Stimulated activated CD8-positive, alpha-beta memory T cell treated with anti-CD3 and anti-CD28 coated beads, Interleukin-12 subunit alpha, Interleukin-12 subunit beta, amount 100 ng/mL, for 1 hour (primary cell): ENCODE measurements at places on chromosomes 6 and 20.

DNA sequence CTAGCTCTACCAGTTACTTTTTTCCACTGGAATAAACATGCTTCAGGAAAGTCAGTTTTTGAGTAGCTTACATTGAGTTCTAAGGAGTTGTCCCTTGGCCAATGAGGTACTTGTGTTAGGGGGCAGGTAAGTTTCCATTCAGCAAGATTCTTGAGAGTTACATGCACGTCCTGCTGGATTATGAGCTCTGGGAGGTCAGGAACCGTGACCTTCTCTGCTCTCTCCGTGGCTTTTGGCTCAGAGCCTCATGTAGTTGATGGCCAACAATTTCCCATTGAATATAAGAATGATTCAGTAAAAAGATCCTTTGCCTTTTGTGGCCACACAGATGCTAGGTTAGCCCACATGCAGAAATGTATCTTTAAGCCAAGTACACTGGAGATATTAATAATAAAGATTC lies 181.8 kb upstream of the RALGAPA2 start:
- DNase-seq: no peak

GRCh38 chr6:83309344-83309743 lies 116.2 kb downstream of the RWDD2A start:
- DNase-seq: no peak

- no peak for DNase-seq
Observed at GRCh38 chr20:21202259-21202658, 76.4 kb downstream of the KIZ start.

GRCh38 chr20:51833326-51833725 lies 31.0 kb upstream of the SALL4 start:
- no peak for DNase-seq

- no peak for DNase-seq
Observed at GRCh38 chr20:14712302-14712739, 374.9 kb upstream of the FLRT3 start.

DNA sequence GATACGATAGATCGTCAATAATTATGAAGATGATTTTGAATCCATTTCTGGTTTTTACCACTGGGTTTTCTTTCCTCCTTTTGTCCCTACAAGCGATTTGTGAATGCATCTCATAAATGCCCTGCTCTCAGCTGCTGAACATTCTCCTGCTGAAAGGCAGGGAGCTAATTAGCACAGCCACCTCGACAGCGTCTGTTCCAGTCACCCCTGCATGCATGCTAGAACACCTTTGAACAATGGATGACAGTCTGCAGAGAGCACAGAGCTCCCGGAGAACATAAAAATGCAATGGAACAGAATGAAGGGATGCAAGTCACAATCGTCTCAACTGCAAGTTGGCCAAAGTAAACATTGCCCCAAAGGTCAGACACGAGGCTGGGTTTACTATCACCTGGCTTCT lies 105.8 kb downstream of the SLC35B3 start:
- no peak for DNase-seq

DNA sequence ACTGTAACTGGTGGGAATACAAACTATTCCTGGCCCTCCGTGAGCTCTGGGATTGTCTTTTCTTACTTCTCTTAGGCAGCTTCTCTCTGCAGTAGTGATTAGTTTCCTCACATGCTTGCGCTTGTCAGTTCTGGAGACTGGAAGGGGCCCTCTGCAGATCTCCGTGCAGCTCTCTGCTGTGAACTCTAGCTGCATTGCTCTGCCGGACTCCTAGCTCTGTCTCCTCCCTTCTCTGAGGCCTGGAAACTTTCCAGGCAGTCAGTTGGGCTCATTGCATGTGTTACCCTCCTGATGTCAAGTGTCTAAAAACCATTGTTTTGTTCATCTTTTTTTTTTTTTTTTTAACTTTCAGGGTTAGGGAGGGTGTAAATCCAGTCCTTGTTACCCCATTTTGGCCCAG lies 102.3 kb downstream of the CTNNBL1 start:
- DNase-seq: no peak

DNA sequence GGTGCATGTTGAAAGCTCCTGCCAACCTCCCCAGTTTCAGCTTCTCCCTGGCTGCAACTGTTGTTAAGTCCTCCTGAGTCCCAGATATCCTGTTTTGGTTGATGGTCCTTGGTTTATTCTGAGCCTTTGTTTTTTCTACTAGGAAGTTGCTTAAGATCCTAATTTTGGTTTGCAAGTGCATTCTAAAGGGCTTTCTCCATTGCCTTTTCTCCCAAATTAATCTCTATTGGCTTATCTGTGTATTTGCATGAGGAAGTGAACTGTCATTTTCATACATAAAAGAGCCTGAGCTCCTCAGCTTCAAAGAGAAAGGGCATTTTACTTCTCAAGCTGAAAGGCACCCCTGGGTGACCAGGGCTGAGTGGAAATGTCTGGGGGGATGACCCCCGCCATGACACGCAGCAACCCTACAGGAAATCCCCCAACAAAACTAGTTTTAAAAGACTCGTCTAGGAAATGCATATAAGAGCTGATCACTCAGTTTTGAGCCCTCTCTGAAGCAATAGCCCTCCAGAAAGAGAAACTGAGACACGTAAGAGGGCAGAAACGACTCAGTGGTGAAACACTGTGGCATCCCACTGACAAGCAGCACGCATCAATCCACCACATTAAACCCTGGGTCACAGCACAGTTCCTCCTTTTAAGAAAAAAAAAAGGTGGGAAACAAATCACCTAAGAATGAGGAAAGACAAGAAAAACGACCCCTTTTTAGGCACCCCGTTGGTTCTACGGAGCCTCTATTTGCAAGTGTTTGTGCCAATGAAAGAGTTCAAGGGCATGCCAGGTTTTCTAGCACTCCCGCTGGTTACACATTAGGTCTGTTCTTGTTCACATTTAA lies 140.9 kb downstream of the THBS2 start:
- no peak for DNase-seq

- DNase-seq: no peak
Observed at GRCh38 chr6:143967706-143968376, 40.2 kb downstream of the PLAGL1 start.

GRCh38 chr6:36777801-36778200 lies 61.4 kb downstream of the CPNE5 start:
- no peak for DNase-seq

DNA sequence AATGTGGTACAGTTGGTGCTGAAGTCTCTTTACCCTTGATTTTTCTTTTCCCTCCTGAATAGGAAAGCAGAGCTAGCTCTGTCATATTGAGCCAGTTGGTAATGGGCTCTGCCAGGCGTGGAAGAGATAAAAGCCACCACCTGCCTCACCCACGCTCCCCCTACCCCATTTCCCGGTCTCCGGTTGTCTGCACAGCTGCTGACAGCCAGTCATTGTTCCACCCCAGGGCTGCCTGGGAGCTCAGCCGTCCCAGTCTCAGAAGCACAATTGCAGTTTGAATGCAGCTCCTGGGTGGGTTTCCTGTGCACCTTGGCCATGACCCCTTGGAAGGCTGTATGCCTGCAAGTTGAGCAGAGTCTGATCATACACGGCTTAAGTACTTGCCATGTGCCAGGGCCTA lies 675.2 kb upstream of the FLRT3 start:
- no peak for DNase-seq

- no peak for DNase-seq
Observed at GRCh38 chr6:118574051-118574865, 26.2 kb downstream of the PLN start.

GRCh38 chr6:5082487-5083306 lies 2.4 kb upstream of the PPP1R3G start:
- no peak for DNase-seq

GRCh38 chr6:150800674-150801314 lies 64.7 kb upstream of the MTHFD1L start:
- no peak for DNase-seq

DNA sequence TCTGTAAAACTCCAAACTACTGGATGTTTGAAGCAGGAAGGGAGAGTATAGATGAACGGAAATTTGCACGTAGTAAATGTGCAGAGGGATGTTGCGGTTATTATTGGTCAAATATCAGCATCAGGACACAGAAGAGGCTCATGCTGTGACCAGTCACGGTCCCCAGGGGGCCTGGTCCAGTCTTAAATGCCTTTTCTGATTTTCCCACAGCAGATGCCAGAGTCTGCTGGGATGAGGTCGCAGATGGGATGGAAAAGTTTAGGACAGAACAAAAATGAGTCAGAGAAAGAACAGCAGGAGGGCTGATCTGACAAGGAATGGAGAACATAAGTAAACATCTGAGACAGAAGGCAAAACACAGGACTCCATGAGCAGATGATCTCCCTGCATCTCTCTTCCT lies 11.7 kb upstream of the SIRPG start:
- DNase-seq: no peak

- DNase-seq: no peak
Observed at GRCh38 chr6:52995913-52996645, 995 bp upstream of the GSTA4 start.

- no peak for DNase-seq
Observed at GRCh38 chr6:6420107-6420506, 99.6 kb upstream of the F13A1 start.

GRCh38 chr20:15763366-15763765 lies 809.9 kb downstream of the KIF16B start:
- DNase-seq: no peak

GRCh38 chr20:17858450-17859001 lies 110.1 kb downstream of the SNX5 start:
- no peak for DNase-seq

DNA sequence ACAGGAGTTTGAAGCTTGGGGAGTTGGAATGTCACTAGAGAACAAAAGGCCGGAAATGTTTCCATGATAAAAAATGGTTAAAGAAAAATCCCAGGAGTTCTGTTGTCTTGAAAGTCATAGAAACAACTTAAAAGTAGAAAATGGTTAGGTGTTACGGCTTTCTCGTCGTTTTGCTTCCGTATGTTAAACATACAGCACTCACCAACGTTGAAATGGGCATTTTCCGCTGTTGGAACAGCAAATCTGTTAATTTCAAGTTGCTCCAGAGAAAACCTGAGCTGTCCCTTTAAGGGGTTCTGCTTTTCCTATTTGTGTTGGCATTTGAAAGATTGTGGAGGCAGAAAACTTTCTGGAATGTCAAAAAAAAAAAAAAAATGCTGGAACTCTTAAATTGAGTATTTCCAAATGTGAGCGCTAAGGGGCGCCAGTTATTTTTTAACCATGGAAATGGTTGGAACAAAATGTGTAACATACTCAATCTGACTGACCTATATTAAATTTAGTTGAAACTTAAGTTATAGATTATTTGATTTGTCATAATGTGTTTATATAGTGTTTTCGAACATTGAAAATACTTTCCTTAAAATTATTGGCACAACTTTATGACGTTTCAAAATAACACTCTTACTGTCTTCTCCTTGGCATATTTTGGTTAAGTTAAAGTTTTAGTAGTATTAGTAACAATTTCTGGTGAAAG lies 2.2 kb downstream of the QKI start:
- no peak for DNase-seq

GRCh38 chr6:107321793-107322192 lies 137.6 kb downstream of the PDSS2 start:
- no peak for DNase-seq

DNA sequence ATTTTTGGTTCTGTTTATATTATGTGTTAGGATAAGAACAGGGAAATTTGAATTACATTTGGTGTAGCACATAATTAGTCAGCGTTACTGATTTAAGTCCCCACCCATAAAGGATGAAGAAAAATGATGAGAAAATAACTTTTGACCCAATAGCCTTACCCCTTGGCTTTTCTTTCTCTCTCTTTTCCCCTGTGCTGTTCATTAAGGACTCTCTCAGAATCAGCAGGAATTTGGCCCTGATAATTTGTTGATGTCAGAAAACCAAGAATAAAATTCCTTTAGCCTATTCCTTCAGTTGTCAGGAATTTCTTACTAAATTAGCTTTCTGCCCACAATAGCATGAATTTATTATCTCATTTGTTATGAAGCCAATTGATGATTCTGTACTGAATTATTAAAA lies 18.5 kb downstream of the PLCB1 start:
- DNase-seq: no peak
